Mucosa of descending colon (tissue), 3 donors: ENCODE measurements at places on chromosomes 2 and 18.

DNA sequence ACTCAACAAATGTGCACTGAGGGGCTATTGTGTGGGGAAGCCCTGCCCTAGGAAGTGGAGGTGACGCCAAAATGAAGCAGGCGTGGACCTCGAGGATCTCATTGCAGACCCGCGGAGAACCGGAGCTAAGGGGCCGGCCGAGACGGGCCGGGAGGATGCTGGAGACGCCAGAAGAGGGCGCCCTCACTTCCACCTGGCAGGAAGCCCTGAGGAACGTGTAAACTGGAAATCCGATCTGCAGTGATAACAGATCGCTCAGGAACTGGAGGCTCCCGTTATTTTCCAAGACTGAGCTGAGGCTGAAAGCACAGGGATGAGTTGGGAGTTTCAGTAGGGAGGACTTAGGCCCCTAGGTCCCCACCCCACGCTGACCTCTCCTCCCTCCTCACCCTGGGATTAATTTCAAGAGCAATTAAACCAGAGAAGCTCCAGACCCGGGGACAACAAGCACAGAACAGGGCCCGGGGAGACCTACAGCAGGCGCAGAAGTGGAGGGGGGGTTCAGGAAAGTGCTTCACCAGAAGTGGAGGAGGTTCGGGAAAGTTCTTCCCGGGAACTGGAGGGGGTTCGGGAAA is 7.7 kb upstream of the COL6A3 start:
- DNase-seq: peak; percentile 74

- no peak for DNase-seq
These were observed 318.5 kb upstream of the CWC22 start for GRCh38 chr2:180325416-180326120.

GRCh38 chr2:176566496-176566895 is 297.3 kb downstream of the MTX2 start:
- no peak for DNase-seq

DNA sequence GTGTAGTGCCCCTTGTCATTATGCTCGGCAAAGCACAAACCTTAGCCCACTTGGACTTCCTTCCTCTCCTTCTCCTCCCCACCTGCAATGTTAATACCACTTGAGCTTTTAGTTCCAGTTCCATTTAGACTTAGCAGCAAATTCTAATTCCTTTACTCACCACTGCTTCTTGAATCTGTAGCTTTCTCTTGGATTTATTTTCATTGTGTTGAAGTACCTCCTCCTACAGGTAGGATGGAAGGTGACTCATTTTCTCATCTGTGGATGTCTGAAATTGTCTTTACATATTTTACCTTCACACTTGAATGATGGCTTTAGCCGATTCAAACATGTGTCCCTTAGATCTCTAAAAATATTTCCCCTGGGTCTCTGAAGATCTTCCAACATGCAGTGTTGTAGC is 32.8 kb upstream of the BIN1 start:
- no peak for DNase-seq

GRCh38 chr18:76443519-76444445 is 51.3 kb downstream of the ZNF516 start:
- DNase-seq: no peak

DNA sequence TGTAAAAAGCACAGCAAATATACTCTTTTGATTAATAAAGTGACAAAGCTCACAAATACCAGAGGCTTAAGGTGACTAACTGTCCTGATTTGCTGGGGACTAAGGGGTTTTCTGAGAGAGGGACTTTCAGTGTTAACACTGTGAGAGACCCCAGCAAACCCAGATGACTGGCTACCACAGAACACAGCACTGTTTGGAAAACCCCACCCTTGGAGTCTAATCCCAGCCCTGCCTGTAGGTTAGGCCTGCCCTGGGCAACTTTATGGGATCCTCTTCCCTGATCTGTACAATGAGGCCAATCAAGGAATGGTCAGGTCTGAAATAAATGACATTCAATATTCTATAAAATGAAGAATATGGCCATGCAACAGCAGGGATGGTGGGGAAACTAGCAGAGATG is 30.5 kb upstream of the CTAGE1 start:
- DNase-seq: no peak

DNA sequence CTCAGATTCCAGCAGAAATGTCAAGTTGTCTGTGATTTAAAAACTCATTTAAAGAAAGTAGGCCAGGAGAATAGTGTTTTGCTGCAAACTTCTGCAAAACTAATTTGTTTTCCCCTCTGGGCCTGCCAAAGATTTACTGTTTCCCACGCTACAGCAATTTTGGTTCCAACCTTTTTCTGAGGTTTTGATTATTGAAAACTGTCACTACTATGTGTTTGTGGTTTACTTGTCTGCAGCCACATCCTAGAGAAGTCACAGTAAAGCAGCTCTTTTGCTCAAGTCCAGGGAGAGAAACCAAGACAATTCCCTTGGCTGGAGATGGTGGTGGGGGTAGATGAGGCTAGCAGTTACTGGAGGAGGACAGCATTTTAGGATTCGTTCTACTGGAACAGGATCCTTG is 12.8 kb downstream of the IL1R2 start:
- no peak for DNase-seq

GRCh38 chr2:239955989-239956817 is 68.9 kb downstream of the NDUFA10 start:
- DNase-seq: no peak

DNA sequence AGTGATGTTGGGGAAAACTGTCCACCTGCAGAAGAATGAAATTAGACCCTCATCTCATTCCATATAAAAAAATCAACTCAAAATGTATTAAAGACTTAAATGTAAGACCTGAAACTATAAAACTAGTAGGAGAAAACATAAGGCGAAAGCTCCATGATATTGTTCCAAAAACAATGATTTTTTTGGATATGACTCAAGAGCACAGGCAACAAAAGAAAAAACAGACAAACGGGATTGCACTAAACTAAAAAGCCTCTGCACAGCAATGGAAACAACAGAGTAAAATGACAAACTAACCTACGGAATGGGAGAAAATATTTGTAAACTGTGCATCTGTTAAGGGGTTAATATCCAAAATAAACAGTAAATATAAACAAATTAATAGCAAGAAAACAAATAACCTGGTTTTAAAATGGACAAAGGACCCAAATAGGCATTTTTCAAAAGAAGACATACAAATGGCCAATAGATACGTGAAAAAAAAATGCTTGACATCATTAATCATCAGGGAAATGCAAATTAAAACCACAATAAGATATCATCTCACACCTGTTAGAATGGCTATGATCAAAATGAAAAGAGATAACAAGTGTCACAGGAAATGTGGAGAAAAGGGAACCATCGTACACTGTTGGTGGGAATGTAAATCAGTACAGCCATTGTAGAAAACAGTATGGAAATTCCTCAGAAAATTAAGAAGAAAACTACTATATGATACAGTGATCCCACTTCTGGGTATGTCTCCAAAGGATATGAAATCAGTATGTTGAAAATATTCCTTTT is 26.6 kb downstream of the LRRFIP1 start:
- no peak for DNase-seq

GRCh38 chr18:49874238-49874637 is 60.9 kb upstream of the ACAA2 start:
- DNase-seq: no peak

DNA sequence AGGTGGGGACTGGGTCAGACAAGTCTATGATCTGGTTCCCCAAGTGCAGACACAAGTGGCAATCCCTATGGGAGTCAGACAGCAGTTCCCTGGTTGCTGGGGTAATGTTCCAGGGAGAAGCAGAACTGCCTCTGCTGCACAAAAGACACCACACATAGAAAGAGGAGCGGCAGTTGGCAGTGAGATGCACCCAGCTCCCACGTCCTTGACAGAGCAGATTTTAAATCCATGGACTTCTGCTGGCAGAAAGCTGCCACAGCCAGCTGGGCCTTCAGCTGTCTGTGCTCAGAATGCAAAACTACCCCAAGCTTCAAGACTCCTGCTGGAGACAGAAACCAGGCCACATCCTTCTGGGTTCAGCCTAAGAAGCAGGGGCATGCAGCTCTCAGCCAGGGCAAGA is 147.2 kb downstream of the ETAA1 start:
- DNase-seq: no peak

DNA sequence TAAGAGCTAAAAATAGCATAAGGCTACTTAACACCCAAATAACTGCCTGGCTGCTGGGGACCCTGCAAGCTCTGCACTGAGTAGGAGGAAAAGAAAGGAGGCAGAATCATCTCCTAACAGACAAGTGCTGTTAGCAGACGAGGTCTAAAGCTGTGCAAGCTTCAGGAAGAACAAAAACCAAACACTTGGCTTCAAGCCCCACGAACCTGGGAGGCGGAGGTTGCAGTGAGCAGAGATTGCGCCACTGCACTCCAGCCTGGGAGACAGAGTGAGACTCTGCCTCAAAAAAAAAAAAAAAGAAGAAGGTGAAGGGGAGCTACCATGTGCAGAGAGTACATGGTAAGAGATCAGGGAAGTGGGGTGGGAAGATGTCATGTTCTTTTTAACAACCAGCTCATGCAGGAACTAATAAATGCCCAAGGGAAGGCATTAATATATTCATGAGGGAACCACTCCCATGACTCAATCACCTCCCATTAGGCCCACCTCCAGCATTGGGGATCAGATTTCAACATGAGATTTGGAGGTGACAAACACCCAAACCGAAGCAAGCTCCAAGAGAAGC is 28.8 kb upstream of the INO80C start:
- DNase-seq: no peak

GRCh38 chr2:96887493-96888012 is 17.7 kb upstream of the SEMA4C start:
- DNase-seq: no peak

DNA sequence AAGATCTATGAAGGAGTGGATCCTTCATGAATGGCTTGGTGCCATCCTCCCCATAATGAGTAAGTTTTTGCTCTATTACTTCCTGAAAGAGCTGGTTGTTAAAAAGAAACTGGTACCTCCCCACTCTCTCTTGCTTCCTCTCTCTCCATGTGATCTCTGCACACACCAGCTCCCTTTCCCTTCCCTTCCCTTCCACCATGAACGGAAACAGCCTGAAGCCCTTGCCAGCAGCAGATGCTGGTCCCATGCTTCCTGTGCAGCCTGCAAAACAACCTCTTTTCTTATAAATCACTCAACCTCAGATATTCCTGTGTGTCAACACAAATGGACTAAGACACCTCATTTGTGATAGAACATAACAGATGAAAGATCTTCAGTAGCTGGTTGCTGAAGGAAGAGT is 303.5 kb upstream of the ACVR2A start:
- DNase-seq: no peak

- no peak for DNase-seq
These were observed 131.5 kb downstream of the MBP start for GRCh38 chr18:77001041-77001440.

GRCh38 chr2:35339211-35339610 is 1016.4 kb upstream of the CRIM1 start:
- no peak for DNase-seq

DNA sequence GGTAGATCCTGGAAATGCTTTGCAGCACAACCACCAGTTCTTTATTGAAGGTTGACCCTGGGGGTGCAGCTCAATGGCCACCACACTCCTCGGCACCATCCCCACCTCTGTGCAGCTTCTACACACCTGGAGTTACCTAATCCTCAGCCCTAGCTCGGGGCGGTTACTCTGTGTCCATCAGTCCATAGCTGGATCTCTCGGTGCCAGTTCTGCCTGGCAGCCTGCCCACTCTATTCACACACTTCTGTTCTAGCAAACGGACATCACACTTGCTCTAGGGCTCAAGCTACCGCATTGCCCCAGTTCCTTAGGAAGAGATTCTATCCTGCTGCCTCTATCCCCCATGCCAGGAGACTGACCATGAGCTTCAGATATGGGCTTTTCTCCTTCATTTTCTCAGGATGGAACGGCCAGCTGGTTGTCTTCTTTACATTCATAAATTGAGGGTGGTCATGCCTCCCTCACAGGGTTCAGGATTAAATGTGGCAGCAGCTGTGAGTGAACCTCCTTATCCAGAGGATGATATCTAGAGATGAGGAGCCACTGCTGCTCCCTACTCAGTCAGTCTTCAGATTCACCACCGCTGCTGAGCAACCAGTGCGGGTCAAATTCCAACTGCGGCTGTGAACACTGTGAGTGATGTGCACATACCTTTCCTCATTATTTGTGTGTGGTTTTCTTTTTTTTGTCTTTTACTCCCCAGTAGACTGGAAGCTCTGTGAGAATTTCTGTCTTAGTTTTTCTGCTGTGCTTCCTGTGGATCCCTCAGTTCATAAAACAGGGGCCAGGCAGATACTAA is 66.9 kb upstream of the TRIB2 start:
- DNase-seq: no peak

DNA sequence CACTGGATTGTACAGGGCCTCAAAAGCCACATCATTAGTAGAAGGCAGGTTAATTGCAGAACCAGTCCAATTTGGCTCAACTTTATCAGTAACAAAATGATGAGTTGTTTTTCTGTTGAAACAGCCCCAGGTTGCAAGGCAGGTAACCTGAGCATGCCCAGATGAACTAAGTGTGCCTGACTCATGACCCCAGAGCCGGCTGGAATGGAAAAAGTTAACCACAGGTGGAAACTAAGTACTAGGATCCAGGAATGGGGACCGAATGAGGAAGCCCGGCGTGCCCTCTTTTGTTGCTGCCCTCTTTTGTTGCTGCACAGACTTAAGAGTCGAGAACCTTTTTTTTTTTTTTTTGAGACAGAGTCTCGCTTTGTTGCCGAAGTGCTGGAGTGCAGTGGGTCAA is 79.5 kb upstream of the YWHAQ start:
- DNase-seq: no peak

DNA sequence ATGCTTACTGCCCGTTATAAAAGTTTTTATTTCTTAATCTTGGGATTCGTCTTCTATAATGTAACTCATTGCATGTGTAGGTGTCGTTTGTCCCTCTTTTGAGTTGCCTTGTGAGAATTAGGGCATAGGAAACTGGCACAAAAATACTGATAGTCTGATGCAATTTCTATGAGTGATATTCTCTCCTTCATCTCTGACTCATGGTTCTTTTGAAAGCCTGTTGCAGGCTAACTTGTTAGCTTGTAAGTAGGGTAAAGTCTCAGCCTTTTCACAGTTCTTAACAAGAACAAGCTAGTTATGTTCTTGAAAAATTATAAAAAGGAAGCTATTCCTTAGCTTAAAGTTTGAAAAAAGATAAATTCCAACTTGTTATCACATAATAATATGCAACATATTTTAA is 1085.4 kb upstream of the NRXN1 start:
- DNase-seq: no peak

- no peak for DNase-seq
These were observed 40.5 kb upstream of the PEX13 start for GRCh38 chr2:60976875-60977561.

GRCh38 chr18:41600693-41601391 is 354.2 kb upstream of the PIK3C3 start:
- no peak for DNase-seq

DNA sequence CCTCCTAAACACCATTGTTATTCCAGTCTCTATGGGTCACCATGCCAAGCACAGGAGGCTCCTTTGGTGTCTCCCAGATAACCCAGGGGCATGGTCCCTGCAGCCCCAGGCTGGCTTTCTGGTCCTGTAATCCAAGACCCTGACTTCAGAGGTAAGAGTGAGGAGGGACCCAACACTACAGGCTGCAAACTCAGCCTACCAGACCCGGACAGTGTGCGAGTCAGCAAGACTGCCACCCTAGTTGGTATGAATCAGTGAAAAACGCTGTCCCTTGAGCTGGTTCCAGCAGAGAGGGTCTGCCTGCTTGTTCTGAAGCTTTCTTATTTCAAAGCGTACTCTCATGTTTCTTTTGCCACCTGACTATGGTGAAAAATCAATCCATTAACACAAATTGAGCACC is 47.6 kb upstream of the ZFP36L2 start:
- DNase-seq: no peak
